ENCODE measurements at places on chromosomes 16 and 17.
A peak's percentile ranks its signal among the peaks of the same experiment; 100 is the strongest.

DNA sequence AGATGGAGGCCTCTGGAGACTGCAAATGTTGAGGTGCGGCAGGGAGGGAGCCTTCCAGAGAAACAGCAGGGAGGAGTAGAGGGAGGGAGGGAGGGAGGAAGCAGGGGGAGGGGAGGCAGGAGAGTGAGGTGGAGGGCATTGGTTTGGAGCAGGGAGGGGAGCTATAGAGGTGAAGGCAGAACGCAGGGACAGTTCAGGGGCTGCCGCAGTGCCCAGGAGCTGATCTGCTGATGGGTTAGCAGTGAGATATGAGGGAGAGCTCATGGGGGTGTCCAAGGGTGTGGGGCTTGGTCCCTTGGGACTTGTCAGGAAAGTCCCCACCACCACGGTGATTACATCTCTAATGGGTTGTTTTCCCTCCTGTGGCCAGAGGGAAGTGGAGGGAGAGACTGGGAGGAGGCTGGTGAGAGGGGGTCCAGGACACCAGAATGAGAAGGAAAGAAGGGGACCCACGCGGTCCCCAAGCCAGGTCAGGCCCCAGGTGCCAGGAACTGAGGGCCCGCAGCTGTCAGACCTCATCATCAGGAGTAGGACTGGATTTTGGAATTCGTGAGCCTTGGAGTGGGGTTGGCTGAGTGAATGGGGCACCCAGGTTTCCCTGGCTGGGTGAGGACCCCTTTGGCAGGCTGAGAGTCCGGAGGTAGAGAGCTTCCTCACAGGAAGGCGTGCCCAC is 11.2 kb downstream of the CA4 start:
- no peak for DNase-seq

DNA sequence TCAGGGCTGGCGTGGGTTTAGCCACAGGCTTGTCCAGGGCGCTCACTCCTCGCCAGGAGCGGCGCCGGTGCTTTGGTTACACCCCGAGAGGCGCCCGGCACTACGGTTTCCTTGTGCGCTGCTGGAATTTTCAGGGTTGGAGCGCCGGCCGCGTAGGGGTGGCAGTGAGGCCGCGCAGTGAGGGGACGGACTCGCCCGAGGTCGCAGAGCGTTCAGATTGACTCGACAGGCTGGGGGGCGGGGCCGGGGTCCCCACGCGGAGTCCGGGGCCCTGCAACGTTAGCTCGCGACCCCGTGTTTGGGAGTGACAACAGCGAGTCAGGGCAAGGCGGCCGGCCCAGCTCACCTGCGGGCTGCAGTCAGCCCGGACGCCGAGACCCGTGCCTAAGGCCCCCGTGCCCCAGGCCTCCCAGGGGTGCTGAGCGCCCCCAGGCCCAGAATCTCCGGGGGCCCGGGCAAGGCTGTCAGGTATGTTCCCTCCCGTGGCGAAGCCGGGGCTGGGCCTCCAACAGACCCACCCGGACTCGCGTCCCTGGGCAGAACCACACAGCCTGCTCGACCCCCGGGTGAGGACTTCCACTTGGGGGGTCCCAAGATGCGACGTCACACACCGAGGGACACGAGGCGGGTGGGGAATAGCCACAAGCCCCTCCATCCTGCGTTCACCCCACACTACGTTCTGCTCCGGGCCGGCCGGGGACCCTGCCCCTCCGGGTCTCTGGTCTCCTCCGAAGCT is 1.3 kb upstream of the ACTG1 start:
- peak; percentile 18 for DNase-seq

DNA sequence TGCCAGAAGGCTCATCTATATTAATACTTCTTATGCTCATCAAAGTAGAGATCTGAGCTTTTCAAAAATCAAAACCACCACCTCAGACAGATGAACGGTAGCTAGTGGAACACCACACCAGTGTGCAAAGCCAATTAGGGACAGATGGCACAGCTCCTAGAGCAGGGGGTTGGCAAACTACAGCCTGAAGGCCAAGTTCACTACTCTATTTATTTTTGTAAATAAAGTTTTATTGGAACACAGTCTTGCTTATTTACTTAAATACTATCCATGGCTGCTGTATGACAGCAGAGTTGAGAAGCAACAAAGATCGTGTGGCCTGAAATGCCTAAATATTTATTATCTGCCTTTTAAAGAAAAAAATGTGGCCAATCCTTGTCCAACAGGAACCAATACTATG is 56.8 kb downstream of the AMFR start:
- DNase-seq: no peak

GRCh38 chr16:50152351-50152806 is 727 bp upstream of the TENT4B start:
- peak; percentile 66 for DNase-seq

- DNase-seq: no peak
Measured at GRCh38 chr16:46620266-46621005, 743 bp downstream of the SHCBP1 start.

DNA sequence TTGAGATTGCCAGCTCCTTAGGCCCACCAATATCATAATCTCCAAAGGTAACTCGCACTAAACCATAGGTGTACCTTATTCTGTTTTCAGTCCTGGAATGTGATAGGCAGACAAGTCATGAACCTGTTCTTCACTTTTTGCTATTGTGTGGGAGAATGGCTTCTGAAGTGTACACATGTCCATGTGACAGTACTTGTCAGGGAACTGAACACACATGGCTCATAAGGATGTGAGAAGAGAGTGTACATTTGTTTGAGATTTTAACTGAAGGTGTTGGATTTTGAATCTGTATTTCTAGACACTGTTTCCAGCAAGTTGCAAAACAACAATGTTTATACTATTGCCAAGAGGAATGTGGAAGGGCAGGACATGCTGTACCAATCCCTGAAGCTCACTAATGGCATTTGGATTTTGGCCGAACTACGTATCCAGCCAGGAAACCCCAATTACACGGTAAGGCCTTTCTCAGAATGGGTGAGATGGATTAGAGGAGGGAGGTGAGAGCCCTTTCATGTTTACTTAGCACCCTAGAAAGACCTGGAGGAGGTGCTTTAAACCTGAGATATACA is 14.5 kb upstream of the RASL10B start:
- DNase-seq: no peak

DNA sequence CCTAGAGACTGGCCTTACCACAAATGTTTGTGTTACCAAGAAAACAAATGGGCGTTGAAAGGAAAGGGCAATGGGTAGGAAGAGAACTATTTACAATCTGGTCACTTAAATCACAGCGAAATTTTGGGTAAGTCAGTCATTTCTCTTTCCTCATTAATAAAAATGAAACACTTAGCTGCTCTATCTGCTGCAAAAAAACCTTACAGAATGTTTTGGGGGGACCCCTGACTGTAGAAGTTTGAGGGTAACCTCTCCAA is 742 bp upstream of the NUTF2 start:
- no peak for DNase-seq

GRCh38 chr17:62696256-62696655 is 68.8 kb downstream of the MRC2 start:
- DNase-seq: no peak

DNA sequence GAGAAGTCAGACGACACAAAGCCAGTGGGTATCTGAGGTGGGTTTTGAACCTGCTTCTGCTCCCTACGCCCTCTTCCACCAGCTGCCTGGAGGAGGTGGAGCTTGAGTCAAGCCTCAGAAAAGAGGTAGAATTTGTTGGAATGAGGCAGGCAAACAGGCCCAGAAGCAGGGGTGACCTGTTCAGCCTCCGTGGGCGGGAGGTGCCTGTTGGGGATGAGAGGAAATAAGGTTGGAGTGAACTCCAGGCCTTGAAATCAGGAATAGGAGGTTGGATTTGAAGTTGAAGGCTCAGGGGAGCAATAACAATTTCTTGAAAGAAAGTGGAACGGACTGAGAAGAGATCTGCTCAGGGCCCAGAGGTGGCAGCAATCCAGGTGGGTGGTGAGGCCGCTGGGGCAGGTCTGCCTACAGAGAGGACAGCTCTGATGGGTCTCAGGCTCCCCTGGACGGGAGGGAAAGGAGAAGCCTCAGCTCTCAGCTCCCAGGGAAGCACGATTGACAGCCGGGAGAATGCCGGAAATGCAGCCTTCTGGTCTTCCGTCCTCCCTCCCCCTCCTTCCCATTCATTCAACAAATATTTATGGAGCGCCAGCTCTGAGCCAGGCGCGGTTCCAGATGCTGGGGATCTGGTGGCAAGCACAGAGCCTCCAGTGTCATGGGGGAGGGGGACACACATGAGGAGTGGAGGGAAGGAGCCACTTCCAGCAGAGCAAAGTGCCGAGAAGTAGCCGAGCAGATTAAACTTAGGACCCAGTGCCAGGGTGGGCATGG is 61.9 kb upstream of the CIBAR2 start:
- DNase-seq: no peak

DNA sequence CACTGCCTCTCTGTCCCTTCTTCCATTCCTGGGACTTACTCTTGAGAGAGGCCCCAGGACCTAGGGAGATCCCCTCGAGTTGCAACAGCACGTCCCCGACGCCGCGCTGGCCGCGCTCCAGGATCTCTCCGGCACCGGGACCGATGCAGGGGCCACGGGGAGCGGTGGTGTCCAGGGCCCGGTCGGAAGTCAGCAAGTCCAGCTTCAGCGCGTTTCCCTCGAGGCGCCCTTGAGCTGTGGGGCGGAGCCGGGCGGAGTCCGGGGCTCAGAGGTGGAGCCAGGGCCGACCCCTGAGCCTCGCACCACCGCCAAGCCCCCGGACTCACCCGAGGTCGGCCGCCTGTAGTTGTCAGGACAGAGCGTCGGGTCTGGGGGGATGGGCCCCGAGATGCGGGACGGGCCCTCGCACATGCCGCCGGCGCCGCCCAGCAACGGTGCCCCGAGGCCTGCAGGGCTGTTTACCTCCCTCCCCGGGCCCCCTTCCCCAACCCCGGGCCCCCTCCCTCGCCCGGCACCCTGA is 458 bp downstream of the ENKD1 start:
- DNase-seq: no peak

GRCh38 chr16:85730186-85730465 is 20.8 kb downstream of the C16orf74 start:
- DNase-seq: no peak
